ENCODE measurements at places on chromosomes 3 and 15.

- DNase-seq, result no peak
Measured at GRCh38 chr3:32009101-32009500, 27.6 kb downstream of the ZNF860 start.

DNA sequence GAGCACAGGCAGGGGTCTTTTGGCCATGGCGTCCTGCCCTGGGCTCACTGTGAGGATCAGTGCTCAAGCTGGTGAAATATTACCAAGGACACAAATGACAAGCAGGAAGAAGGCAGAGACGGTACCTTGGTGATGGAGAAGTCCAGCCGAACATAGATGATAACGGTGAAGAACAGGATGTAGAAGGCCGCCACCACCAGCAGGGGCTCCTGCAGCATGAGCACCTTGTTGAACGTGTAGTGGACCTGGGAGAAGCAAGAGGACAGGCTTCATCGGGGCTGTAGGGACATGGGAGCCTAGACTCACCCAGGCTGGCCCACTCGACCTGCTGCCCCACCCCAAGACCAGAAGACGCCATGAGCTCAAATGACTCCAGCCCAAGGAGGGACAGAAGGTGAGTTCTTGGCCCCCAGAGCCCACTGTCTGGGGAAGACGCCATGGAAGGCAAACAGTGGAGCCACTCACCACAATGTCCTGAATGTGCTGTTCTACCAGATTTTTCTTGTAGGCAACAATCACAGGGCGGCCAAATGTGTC, 25.1 kb downstream of the RPN1 start:
- no peak for DNase-seq

DNA sequence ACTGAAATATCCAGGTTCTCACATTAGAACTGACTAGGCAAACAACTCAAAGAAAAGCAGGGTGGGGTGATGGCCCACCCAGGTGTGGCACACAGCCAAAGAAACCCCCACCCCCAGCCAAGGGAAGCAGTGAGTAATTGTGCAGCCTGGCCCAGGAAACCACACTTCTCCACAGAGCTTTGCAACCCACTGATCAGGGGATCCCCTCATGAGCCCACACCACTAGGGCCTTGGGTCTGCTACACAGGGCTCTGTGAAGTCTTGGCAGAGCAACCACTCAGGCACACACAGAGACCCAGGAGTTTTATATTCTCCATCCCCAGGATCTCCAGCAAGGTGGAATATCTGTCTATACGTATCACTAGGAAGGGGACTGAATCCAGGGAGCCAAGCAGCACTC, 22.2 kb upstream of the TRIM42 start:
- no peak for DNase-seq

DNA sequence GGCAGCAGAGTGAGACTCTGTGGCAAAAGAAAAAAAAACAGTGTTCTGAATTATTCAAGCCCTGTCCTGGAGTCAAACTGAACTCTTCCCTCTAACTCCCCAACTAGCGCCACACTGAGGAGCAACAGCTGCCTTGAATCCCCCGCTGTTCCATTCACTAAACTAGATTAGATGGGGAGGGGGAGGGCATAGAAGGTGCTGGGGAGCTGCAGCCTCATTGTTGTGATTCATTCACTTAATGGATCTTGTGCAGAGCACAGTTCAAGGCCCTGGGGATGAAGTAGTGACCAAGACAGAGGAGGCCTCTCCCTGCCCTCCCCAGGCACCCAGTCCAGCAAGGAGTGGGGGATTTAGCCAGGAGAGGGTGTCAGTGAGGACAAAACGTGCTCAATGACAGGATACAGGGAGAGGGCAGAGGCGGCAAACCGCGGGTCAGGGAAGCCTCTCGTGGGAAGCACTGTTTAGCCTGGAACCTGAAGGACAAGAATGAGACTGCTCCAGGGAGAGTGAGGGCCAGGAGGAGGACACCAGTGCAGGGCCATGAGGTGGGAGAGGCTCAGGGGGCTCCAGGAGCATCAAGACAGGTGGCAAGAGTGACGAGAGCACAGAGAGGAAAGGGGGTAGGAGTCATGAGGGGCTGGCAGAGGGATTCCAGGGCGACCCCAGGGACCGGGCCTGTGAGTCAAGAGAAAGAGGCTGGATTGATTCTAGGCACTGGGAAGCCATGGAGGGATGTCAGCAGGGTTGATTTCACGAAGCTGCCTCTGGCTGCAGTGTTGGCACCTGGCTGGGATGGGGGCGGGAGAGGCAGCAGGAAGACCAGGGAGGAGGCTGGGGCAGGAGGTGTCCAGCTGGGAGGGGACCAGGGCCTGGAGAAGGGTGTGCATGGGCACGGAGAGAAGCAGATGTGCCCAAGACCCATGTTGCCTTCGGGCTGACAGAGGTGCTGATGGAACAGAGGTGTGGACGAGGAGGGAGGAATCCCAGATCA, 31.4 kb downstream of the ALS2CL start:
- DNase-seq, result no peak

DNA sequence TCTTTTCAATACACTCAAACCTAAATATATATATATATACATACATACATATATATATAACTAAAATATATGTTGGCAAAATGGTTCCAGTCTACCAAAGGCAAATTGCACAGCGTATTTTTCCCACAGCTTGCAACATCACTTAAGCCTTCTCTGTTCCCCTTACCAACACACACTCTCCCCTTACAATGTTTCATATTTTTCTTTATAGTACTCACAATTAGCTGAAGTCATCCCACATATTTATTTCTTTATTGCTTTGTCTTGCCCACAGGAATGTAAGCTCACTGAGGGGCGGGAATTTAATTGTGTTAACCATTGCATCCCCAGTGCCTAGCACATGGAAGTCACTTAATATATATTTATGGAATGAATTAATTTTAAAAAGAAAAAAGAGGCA, 288.3 kb downstream of the ULK4 start:
- DNase-seq, result no peak

GRCh38 chr3:21551019-21551418, 200.0 kb downstream of the ZNF385D start:
- no peak for DNase-seq

DNA sequence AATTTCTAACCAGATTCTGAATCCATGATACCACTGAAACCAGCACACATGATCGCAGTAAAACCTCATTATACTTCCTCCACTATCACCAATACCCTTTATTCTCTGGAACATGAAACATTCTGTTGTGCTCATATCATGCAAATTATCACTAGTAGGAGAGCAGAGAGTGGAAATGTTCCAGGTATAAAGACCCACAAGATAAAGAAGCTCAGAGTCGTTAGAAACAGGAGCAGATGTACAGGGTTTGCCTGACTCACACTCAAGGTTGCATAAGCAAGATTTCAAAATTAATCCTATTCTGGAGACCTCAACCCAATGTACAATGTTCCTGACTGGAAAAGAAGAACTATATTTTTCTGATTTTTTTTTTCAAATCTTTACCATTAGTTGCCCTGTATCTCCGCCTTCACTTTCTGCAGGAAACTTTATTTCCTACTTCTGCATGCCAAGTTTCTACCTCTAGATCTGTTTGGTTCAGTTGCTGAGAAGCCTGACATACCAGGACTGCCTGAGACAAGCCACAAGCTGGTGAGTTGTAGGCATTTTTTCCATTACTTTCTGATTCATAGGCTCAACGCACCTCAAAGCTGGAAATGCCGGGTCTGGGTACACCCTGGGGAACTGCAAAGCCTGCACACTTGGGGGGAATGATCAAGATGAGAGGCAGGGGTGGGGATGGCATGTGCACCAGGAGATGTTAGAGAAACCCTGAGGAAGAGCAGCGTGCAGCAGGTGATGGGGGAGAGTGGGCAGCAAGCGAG, at the start of gene CCR2:
CCR2 (plus strand) TSS at position 465 of the 764 bp plus-strand sequence. CDS start 3,417 bp downstream, outside the sequence.
- DNase-seq, result no peak

- no peak for DNase-seq
Measured at GRCh38 chr3:81245043-81245442, 516.4 kb downstream of the GBE1 start.
